ENCODE measurements at places on chromosomes 6 and 20. TPM values are rescaled to one million over a fixed set of nuclear protein-coding genes. Genes with fewer than 3 reads are reported as not detected.

DNA sequence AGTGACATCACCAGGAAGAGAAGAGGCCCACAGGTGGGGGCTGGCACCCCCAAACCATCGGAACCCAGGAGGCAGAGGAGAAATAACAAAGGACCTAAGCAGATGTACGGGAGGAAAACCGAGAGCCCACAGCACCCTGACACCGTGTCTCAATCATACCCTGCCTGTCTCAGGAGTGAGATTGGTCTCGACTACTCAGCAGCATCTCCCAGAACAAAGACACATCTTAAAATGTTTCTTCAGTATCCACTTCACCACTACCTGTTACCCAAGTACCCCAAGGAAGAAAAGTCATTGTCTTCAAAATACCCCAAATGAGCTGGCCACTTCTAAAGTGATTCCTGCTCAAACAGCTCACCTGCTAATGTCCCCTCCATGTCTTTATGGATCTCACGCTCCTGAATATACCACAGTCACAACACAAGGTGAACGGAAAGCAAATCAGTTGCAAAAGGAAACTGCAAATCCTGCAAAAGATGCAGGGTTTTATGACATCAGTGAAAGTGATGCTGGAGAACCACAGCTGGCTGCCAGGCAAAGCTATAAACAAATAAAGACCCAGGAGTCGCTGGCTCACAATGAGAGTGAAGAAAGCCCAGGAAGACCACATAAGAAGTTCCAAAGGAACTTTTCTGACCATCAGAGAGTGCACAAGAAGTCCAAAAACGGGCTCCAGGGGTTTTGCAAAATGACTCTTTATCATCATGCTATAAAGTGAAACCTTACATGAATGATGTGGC lies 44.1 kb downstream of the PREX1 start:
- H3K36me3 ChIP-seq: no peaks in the 10 kb centered on the region
- no peak overlapping the region for H3K27ac ChIP-seq
- no peaks in the 10 kb centered on the region for H3K4me1 ChIP-seq
- H3K27me3 ChIP-seq: no peaks in the 10 kb centered on the region
- H3K4me3 ChIP-seq: no peak overlapping the region

- H3K36me3 ChIP-seq: no peaks in the 10 kb centered on the region
- DNase-seq: no peak
- H3K27ac ChIP-seq: no peak overlapping the region
- no peak overlapping the region for H3K4me3 ChIP-seq
Observed at GRCh38 chr6:157841211-157841840, 18.3 kb downstream of the SNX9 start.

GRCh38 chr6:53148684-53149083 lies at the start of gene GCM1:
Gene GCM1, minus strand, starts transcription at chr6:53148841. Its CDS starts 3,209 bp downstream, at chr6:53145632.
- DNase-seq: no peak
- no peaks in the 10 kb centered on the region for H3K27me3 ChIP-seq
- H3K27ac ChIP-seq: no peak within 1 kb of the TSS

- no peaks in the 10 kb centered on the region for H3K4me1 ChIP-seq
- no peaks in the 10 kb centered on the region for H3K36me3 ChIP-seq
- no peaks in the 10 kb centered on the region for H3K27me3 ChIP-seq
- H3K27ac ChIP-seq: no peak overlapping the region
Observed at GRCh38 chr6:144292372-144292771, 7.2 kb downstream of the UTRN start.

DNA sequence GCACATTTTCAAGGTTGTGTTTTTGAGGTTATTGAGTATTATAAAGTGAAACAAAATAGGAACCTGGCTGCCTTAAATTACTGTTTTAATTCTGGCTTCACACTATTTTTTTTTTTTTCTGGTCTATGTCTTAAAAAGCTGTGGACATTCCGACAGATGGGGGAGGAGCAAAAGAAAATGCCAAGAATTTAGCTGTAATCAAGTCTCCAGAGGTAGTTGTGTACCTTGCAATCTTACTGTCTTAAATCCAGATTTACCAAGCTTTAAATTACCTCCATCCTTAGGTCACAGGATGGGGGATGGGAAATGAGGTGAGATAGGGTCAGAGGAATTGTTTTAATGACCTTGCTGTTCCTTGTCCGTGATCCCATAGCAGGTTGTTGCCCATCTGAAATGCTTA lies 182.8 kb downstream of the UTRN start:
- H3K4me1 ChIP-seq: no peaks in the 10 kb centered on the region
- H3K36me3 ChIP-seq: no peaks in the 10 kb centered on the region
- no peak for DNase-seq
- H3K27me3 ChIP-seq: no peaks in the 10 kb centered on the region
- H3K4me3 ChIP-seq: no peak overlapping the region

The RAB23 gene
- 22.3 TPM for total RNA-seq

The CASP8AP2 gene
- total RNA-seq: 10.9 TPM

DNA sequence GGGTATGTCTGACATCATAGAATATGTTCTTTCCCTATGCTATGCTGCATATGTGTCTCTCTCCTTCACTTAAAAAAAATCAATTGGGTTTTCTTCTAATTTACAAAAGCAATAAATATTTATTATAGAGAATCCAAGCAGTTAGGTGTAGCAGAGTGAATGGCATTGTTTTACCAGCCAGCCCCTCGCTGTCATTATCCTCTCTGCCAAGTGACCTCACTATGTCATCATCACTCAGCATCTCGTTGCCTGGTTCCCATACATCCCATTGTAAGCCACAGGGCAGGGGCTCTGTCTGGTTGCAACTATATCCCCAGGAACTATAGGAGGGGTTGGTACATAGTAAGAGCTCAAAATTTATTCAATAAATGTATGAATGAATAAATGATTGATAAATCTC lies 31.3 kb downstream of the KIAA0319 start:
- no peak for DNase-seq
- H3K27ac ChIP-seq: no peak overlapping the region
- H3K4me3 ChIP-seq: no peak overlapping the region
- no peaks in the 10 kb centered on the region for H3K27me3 ChIP-seq
- H3K36me3 ChIP-seq: no peaks in the 10 kb centered on the region
